Cortex of kidney (tissue), 1 donor: ENCODE measurements at places on chromosomes 7 and 10.

- DNase-seq, result no peak
These were observed 2.8 kb upstream of the CDH23 start for GRCh38 chr10:71393841-71394475.

DNA sequence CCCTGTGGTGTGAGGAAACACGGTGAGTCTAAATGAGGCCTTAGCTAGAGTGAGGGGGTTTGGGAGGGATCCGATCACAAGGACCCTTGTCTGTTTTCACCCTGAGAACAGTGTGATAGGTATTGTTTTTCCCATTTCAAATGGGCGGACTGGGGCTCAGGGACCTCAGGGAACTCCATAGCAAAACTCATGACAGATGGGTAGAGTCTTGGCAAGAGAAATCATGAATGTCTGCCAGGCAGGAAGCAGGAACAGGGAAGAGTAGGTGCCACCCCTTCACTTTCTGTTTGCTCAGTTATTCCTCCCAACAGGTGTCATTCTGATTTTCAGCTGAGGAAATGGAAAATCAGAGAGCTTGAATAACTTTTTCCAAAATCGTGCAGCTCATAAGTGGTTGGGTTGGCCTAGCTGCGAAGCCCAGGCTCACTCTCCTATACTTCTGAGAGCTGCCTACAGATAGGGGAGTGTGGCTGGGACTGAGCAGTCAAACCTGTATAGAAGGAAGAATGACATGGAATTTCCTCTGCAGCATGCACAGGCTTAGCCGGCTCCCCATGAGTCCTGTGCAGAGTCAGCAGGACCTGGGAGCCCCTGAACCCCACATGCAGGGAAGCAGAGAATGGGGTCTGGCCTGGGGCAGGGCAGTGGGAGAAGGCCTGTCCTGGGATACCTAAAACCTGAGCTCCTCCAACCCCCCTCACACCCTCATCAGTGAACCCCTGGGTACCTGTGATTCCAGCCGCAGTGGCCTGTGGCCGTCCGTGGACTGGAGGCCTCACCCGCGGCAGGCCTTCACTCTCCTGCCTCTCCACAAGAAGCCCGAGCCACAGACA, 17.6 kb upstream of the C10orf105 start:
- no peak for DNase-seq

DNA sequence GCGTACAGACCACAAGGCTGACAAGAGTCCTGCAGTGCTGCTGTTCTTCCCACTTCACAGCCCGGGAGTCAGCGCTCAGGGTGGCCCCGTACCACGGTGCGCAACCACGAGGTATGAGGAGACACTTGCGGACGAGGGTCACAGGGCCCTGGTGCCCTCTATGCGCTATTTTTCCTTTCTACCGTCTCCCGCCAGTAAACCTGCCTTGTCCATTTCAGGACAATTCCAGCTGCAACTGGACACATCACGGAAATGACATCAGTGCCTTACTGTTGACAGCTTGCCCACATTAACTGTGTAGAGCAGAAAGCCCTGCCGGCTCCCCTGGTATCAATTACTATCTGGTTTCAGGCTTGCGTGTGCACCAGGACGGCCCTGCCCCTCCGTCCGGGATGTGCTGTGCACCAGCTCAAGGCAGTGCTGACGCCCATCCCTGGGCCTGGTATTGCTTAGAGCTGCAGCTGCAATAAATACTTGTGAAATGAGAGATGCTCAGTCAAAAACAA, 65.1 kb downstream of the ZRANB1 start:
- DNase-seq, result no peak

DNA sequence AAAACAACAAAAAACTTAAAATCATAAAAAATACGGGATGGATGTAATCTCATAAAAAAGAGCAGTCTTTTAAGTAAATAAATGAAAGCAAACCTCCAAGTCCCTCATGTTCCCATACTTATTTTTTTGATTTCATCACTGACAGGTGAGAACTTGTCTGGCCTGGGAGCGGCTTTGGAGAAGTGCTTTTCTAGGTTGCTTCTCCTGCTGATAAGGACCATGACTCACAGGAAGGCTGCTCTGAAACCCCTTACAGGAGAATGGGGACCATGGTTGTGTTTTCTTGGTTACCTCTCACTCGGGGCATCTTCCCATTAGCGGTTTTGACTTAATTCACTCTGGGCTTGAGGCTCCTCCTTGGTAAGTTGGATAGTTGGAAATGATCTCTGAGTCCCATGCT, 237.4 kb downstream of the CAMK1D start:
- DNase-seq, result no peak

GRCh38 chr7:38066391-38066790, 111.7 kb upstream of the STARD3NL start:
- DNase-seq, result no peak

- no peak for DNase-seq
These were observed 239.2 kb downstream of the RNLS start for GRCh38 chr10:88343761-88344484.

GRCh38 chr7:151494298-151495284, 25.1 kb downstream of the RHEB start:
- DNase-seq, result no peak

DNA sequence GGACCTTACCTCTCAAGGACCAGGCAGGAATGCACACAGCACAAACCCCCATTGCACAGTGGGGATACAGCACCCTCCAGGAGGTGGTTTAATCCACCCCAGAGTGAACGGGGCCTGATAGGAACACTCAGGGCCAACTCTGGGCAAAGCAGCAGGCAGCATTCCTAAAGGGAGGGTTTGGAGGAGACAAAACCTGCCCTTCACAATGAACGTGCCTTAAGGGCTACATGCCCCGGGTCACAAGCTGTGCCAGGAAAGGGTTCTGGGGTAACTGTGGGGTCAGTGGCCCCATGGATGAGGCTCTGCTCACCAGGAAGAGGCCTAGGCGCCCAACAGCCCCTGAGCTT, 1.1 kb downstream of the GPRIN2 start:
- no peak for DNase-seq

DNA sequence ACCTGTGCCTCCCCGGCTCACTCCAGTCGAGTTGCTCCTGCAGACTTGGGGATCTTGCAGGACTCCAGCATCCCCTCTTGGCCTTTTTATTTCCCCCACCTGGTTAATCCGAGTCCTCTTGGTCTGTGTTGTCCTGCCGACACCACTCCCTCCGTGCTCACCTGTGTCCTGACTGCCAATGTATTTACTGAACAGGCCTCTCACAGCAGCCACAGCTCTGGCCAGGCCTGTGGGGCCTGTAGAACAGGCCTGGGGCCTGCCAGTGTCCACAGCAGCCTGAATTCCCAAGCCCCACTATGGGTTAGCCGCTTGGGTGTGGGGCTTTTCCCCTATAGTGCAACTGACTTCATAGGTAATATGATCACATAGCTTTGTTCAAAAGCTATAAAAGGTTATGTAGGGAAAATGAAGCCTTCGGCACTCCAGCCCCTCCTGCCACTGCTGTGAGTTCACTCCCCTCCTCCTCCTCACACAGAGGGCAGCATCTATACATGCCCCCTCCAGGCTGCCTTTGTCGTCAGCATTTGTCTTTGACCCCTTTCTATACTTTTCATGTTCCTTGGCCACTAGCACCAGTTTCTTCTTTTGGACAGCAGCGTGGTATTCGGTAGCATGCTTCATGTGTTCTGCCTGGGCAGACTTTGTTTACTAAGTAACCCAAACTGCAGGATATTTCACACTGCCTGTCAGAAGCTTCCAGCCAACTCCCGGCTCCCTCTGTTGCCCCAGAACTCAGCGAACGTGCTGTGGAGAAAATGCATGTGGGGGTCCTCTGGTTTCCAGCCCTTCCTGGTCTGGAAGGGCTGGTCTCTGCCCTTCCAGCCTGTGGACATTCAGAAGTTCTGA, 46.1 kb downstream of the ZNF467 start:
- DNase-seq, result no peak

DNA sequence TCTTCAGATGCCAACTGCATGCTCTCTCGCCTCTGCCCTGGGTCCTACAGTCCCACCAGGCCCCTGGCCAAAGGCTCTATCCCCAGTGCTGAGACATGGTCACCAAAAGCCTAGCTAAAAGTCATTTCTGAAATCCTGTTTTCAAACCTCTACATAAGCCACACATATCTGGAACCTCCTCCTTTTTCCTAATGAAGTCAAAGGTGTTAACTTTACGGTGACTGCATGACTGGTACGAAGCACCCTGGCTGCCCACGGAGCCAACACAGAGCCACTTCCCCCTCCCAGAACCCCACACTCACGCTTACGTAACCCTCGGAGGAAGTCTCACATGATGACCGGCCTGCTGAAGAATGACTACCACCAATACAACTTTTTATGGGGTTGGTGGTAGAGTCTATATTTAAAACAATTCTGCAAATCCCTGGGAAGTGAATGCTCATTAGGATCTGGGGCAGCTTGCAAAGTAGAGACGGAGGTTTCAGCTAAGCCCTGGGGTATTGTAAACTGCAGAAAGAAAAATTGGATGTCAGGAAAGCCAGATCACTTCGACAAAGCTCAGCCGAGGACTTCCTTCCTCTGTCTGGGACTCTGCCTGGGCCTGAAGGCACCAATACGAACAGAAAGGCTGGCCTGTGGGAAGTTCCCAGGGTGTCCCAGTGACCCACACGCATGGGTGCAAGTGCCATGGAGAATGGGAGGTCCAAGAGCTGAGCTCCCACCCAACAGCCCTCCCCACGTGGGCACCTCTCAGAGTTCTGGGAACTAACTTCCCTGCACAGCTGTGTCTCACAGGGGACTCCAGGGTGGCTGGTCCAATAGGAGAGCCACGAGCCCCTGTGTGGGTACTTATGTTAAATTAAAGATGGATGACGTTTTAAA, 50.7 kb downstream of the PDGFA start:
- DNase-seq, result no peak

- no peak for DNase-seq
These were observed 209.2 kb upstream of the SEMA3C start for GRCh38 chr7:81128011-81128410.

- DNase-seq, result no peak
These were observed 198.7 kb downstream of the ADARB2 start for GRCh38 chr10:1538531-1539061.

- no peak for DNase-seq
These were observed 46.8 kb downstream of the BAIAP2L1 start for GRCh38 chr7:98354052-98354451.

GRCh38 chr10:122139627-122140170, 131.4 kb upstream of the BTBD16 start:
- no peak for DNase-seq

DNA sequence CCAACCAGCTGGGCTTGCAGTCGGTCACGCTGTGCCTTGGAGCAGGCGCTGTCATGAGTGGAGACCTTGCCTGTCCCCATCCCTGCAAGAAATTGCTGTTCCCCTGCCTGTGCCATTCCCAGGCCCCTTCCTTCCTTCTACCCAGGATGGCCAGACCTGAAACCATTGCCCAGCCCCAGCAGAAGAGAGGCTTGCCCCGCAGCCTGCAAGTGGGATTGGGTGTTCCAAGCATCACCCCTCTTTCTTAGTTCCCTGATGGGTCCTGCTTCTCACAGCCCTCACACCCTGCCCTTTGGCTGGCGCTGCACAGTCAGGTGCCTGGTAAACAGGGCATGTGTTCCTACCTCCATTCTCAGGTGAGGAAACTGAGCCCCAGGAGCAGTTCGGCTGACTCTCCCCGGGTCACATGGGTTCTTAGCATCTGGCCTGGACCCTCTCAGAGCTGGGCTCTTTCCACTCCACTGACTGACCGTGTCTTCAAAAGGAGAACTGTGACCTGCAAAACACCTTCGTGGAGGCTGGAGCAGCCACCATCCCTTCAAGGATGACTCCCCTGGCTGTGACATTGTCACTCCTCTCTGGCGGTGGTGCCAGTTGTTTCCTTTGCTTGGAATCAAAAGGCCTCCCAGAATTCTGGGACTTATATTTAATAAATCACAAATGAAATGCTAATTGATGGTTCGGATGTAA, 41.9 kb upstream of the PDCD4 start:
- no peak for DNase-seq

- DNase-seq, result no peak
These were observed 192.2 kb downstream of the SEMA3A start for GRCh38 chr7:84002348-84002747.

GRCh38 chr7:102125127-102125596, 161.5 kb upstream of the SH2B2 start:
- DNase-seq, result no peak

- DNase-seq, result no peak
These were observed 18.4 kb downstream of the VSTM4 start for GRCh38 chr10:49096890-49097445.

GRCh38 chr10:11154333-11154732, 136.7 kb downstream of the CELF2 start:
- DNase-seq, result no peak

- DNase-seq, result no peak
These were observed 69.0 kb downstream of the FAM107B start for GRCh38 chr10:14705548-14706230.

DNA sequence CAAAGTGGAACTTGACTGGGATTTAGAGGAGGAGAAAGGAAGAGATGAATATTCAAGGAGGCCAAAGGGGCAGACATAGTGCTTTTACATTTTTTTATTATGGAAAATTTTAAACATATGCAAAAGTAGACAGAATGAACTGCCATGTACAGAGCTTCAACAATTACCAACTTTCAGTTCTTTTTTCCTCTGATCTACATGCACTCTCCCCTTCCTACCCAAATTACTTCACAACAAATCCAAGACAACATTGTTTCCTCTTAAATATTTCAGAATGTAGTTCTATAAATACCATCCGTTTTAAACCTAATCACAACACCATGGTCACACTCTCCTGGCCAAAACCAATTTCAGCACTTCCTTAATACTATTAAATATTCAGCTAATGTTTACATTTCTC, 83.5 kb upstream of the FZD1 start:
- no peak for DNase-seq

- DNase-seq, result no peak
These were observed 188.0 kb downstream of the CDCA7L start for GRCh38 chr7:21757537-21758282.

- no peak for DNase-seq
These were observed 60.9 kb downstream of the GLI3 start for GRCh38 chr7:42175834-42176723.

- DNase-seq, result no peak
These were observed 29.2 kb downstream of the DLD start for GRCh38 chr7:107920048-107920772.

DNA sequence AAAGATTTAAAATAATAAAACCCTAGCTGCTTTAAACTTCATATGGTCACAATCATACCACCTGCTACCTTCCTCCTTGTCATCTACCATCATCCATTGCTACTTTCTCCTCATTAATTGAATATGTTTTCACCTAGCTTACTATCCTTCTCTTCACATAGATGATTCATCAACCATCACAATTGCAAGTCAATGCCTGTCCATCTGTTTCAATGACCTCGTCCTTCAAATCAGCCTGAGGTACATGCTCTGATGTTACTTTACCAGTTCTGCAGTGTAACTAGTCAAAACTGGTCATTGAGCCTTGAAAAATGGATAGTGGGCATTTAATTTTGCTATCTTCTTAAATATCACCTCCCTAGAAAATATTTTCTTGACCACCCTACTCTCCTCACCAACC, 164.7 kb downstream of the SEMA3E start:
- no peak for DNase-seq
